SK-N-SH (cell line): ENCODE measurements at places on chromosomes 2 and 18. TPM values are rescaled to one million over a fixed set of nuclear protein-coding genes. Genes with fewer than 3 reads are reported as not detected.

- no peak overlapping the region for H3K4me3 ChIP-seq
- no peaks in the 10 kb centered on the region for H3K4me1 ChIP-seq
- H3K36me3 ChIP-seq, result no peaks in the 10 kb centered on the region
- H3K27ac ChIP-seq, result no peak overlapping the region
- no peak for DNase-seq
These were observed 35.9 kb downstream of the CAMKMT start for GRCh38 chr2:44397447-44398175.

DNA sequence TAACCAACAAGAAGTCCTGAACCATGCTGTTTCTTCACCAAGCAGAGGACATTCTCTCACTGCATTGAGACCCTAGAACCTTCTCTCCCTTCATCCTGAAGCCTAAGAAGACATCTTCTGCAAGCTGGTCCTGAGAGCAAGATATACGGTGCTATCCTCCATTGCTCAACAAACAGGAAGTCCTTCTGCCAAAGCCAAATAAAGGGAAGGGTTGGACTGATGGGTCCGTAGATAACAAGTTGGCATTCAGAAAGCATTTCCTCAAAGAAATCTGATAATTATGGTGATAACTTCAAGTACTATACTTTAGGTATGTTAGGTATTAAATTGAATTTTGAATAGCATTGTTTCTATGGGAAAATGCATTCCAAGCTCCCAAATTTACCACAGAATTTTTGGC, 23.3 kb downstream of the GRB14 start:
- H3K4me3 ChIP-seq, result no peak overlapping the region
- no peak for DNase-seq
- H3K4me1 ChIP-seq, result no peaks in the 10 kb centered on the region; the same call in 1 of the 2 replicates
- H3K27me3 ChIP-seq, result no peaks in the 10 kb centered on the region
- H3K36me3 ChIP-seq, result peaks cover 7% of the 10 kb centered on the region

DNA sequence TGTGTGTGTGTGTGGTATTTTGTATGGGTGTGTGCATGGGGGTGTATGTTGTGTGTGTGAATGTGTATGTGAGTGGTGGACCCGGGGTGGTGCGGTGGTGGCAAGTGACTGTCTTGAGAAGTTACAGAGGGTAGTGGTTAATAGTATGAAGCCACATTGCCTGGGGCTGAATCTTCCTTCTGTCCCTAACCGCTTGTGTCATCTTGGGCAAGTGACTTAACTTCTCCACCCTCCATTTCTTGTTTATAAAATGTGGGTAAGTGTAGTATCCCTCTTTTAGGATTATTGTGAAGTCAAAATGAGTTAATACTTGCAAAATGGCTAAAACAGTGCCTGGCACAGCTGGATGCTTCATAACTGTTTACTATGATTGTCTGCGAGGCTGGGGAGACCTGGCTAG, 63.5 kb downstream of the MYCN start:
- no peak overlapping the region for H3K27ac ChIP-seq
- no peak overlapping the region for H3K4me3 ChIP-seq
- H3K36me3 ChIP-seq, result no peaks in the 10 kb centered on the region
- DNase-seq, result no peak
- no peaks in the 10 kb centered on the region for H3K27me3 ChIP-seq

Gene CNGA3
- polyA plus RNA-seq, result not detected in 2 replicates

Gene ANKRD30BL
- polyA plus RNA-seq, result not detected in 2 replicates

Gene LBX2
- 0.03 TPM in 1 of 2 replicates, not detected in the other for polyA plus RNA-seq
